ENCODE measurements at places on chromosomes 3 and 15.

DNA sequence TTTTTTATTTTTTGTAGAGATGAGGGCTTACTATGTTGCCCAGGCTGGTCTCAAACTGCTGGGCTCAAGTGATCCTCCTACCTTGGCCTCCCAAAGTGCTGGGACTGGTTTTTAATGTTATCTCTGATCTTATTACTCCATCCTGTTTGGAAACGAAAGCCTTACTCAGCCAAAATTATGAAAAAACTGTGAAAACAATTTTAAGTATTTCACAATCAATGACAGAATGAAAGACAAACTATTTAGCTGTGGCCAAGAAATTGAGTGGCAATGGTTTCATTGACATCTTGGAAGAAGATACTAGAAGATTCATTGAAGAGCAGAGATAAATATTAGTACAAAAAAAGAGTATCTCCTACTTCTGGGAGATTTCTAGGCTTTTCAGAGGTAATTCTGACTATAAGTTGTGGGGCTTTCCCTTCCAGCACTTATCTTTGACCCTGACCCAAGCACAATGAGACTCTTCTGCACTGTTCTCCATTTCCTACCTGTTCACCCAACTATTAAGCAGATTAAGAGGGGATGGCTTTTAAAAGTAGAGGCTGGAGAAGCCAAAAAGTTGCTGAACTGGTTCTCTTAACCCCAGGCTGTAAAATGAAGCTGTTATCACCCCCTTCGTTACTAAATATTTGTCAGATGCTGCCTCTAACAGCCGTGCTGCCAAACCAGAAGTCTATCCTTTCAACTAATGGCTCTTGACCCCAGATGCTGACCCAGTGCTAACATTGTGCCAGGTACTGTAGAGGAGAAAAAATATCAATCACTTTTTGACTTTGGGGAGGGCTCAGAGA, 14.2 kb upstream of the SLC25A36 start:
- DNase-seq, result no peak

DNA sequence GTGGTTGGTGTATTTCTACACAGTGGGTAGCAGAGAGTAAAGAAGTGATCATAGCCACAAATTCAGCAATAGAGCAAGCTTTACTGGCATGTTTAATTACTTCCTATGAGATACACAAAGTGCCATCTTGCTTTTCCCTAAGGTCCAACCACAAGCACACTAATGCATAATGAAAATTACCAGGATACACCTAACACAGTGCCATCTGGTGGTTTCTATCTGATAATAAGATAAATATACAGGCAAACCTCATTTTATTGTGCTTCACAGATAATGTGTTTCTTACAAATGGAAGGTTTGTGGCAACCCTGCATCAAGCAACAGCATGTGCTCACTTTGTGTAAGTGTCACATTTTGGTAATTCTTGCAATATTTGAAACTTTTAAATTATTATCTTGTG, 223.0 kb downstream of the NSUN3 start:
- DNase-seq, result no peak

DNA sequence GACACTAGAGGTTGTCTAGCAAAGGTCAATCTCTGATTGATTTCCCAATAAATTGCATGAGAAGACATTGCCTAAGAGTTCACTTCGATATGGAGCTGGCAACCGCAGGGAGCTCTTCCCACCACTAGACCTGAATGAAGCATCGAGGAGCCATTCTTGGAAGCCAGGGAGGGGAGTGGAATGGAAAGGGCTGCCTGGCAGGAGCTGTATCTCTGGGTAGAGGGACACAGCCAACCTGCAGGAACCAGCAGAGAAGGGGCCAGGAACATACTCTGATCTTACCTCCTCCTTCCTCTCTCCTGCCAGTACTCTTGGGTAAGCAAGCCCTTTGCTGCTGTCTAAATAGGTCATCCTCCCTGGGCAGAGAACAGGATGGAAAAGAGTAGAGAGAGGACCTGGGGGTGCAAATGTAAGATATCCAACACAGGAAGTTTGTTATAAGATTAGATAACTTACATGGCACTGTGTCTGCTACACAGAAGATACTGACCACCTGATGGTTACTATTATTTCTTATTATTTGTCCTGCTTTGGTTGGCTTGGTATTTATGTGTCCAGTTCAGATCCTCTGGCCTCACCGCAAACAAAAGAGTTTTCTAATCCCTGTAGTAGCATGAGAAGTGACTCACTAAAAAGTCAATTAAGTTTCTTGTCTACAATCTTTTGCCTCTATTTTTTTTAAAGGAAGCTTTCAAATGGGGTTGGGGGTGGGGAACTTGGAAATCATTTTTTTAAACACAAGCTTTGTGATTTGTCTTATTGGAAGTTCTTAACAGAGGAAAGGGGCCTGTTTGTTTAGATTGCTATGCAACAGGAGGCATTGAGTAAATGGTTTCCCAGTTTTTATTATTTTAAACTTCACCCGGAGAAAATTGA, 156.7 kb upstream of the TSC22D2 start:
- DNase-seq, result no peak

DNA sequence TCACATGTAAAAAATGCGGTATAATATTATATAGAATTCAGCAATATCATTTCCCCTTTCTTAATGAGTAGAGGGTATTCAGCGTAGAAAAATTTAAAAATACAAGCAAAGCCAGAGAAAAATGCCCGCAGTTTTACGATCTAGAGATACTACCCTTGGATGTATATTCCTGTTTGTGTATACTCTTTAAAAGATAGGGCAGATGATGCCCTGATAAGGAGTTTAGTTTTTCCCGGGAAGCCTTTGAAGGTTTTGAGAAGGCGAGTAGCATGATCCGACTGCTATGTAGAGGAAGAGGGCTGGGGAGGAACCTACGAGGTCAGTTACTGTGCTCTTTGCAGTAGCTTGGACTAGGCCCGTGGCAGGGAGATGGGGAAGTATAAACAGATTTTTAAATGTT, 1.2 kb downstream of the YEATS2 start:
- DNase-seq, result no peak

DNA sequence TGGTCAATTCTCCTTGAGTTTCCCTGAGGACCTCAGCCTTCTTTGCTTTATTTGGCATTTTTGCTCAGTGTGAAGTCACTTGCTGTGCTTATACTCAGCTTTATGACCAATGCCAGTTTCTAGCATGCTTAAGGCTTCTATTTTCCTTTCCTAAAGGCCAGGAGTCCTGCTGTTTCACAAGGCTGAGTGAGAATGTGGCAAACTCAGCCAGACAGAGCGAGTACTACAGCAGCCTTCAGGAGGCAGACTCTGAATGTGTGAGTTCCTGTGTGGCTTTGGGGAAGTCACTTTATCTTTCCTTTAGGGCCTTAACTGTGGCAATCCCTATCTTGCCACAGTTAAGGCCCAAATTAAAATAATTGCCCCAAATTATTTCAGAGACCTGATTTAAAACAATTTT, 213.2 kb upstream of the MRPL3 start:
- no peak for DNase-seq

DNA sequence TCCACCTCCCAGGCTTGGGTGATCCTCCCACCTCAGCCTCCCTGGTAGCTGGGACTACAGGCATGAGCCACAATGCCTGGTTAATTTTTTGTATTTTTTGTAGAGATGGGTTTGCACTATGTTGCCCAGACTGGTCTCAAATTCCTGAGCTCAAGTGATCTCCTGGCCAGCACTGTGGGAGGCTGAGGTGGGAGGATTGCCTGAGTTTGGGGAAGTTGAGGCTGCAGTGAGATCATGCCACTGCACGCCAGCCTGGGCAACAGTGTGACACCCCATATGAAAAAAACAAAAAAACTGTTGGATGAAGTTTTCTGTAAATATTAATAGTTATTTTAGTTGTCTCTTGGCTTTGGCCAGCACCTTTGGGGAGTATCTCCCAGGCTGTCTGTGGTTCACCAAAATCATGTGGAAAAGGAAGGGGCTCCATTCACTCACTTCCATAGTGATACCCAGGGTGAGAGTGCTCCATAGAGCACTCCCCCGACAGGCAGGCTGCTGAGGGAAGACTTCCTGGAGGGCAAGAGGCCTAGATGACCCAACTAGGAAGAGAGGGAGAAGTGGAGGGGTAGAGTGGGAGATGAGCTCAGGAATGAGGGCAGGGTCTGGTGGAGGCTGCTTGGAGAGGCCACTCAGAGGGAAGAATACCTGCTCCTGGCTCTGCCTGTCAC, 47.1 kb downstream of the CDC25A start:
- no peak for DNase-seq

- DNase-seq, result no peak
Observed at GRCh38 chr3:120113128-120114116, 19.2 kb upstream of the GSK3B start.

- no peak for DNase-seq
Observed at GRCh38 chr3:16309558-16309957, 44.5 kb downstream of the OXNAD1 start.

GRCh38 chr3:124115279-124115678, 123.4 kb upstream of the ROPN1 start:
- no peak for DNase-seq

- no peak for DNase-seq
Observed at GRCh38 chr3:72803573-72803972, 44.7 kb downstream of the SHQ1 start.

Data from left hindlimb (tissue), 1 donor.